GM13976 (cell line): ENCODE measurements at places on chromosomes 5 and 9.

DNA sequence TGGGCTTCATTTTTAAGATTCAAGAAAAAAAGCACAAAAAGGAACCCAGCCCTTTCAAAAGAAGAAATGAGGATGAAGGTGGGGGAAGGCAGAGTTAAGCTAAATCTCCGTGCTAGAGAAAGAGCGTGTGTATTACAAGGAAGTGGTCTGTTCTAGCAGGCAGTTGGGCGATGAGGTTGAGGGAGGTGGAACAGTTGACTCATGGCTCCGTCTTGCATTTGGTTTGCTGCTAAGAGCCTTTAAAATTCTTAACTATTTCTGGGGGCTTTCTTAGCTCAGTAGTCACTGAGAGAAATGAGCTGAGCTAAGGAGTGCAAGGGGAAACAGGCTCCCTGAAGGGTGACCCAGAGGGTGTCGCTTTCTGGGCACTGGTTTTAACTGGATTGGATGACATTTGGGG lies 117.4 kb downstream of the GCNT1 start:
- DNase-seq: peak; percentile 83

GRCh38 chr5:158142156-158142555 lies 283.2 kb upstream of the CLINT1 start:
- no peak for DNase-seq

GRCh38 chr5:37490120-37490810 lies 111.1 kb downstream of the WDR70 start:
- DNase-seq: no peak

DNA sequence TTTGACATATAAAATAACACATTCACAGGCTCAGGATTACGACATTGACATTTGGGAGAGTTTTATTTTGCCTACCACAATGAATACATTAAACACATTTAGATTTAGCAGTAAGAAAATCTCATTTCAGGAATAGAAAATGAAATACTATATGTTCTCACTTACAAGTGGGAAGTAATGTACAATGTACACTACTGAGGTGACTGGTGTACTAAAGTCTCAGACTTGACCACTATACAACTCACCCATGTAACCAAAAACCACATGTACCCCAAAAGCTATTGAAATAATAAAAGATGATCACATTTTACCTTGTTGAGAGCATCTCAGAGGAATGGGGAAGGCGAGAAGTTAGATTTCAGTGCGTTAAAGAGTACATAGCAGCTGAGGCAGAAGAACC lies 1202.4 kb upstream of the SEMA6A start:
- no peak for DNase-seq

- DNase-seq: no peak
These were observed 1.2 kb downstream of the NSD1 start for GRCh38 chr5:177134697-177135225.

DNA sequence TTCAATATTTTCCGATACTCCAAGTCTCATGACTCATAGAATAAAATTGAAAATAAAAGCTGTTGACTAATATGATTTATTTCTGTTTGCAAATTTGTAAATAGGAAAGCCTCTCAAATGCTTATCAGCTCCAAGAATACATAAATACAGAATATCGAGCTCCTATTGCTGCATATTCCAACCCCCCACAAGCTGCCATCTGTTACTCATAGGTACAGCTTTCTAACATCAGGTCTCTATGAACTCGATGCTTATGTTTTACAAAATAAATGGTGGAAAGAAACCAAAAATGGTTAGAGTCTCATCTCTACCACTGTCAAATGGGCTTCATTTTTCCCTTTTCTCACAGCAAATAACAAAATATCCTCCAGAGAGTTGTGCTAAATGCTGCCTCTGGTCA lies 631.6 kb upstream of the CDH18 start:
- DNase-seq: no peak

- no peak for DNase-seq
These were observed 1.0 kb downstream of the TRIP13 start for GRCh38 chr5:893711-894110.

DNA sequence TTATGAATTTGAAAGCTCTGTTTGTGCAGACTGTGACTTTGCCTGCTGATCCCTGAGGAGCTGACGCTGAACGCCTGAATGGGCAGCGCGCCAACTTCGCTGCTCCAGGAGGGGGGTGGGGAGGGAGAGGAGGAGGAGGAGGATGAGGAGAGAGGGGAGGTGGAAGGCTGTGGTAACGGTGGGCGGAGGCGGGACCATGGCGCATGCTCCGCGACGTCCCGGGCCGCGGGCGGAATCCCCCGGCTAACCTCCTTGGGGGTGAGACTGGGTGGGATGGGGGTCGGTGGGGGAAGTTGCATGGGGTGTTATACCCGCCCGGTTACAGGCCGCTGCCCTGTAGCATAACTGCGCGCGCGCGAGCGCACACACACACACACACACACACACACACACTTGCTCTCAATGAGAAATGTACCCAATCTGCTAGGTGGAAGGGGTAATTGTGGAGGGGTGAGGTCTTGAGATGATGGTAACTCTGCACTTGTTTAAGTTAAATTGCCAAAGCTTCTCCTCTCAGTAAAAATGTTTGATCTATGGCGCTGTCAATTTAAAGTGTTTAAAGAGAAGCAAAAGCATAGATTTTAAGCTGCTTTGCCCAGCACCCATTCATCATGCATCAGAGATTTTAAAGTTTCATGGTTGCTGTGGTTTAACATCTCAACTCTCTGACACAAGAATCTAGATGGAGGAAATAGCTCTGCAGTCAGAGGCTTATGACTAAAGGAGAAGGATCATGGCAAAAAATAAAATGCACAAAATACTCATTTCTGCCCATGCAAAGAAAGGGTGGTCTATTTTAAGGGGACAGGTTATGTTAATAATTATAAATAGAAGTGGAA lies 76.6 kb upstream of the TBCA start:
- DNase-seq: peak; percentile 85

DNA sequence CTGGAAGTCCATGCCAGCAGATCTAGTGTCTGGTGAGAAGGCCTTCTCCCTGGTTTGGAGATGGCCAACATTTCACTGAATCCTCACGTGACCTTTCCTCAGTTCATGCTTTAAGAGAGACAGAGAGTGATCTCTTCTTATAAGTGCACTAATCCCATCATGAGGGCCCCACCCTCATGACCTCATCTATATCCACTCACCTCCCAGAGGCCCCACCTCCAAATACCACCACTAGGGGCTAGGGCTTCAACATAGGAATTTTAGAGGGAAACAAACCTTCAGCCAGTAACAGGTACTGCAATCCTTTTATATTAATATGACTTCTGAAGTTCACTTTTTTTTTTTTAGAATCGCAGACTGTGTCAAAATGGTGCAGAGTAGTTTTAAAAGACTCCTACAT lies 496.9 kb upstream of the ADAMTS16 start:
- DNase-seq: no peak

DNA sequence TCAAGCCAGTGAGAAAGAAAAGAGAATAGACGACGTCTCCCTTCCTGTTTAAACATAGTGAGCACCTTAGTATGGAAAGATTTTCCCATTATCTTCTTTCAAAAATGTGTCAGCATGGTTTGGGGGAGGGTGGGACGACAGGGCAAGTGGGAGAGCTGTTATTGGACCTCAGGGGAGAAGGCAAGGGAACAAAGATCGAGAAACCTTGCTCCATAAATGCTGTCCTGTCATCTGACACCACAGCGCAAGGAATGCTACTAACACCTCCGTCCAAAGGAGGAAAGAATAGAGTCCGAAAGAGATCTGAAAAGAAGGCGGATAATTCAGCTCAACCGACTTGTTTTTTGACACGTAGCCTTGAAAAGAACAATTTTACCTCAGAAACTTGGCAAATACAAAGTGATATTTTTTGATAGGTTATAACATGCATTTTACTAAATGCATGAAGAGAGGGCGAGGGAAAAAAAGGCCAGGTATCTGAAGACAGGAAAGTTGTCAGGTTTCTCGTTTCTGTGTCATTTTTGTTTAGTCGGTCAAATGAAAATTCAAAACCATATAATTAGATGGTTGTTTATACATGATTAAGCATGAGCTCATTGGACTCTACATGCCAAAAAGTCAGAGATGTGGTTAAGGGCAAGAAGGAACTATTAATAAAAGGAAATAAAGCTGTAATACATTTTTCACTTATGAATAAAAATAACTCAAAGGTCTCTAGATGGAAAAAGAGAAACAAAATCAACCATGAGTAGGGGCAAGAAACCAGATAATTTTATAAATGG lies 155.7 kb downstream of the GLIS3 start:
- DNase-seq: no peak

DNA sequence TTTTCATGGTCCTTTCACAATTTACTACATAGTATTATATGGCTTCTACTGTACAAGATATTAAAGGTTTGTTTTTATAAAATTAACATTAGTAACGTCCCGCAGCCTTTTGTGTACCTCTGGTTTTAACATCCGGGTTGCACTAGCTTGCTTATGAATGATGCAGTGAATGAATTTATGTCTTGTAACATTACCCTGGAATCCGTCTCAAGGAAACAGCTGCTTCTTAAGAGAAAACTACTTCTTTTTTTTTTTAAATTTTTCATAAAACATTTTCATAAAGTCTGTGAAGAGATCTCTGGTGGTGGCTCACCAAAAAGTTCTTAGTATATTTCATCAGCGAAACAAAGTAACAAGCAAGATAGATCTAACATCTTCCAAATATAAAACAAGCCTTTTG lies 23.6 kb downstream of the MARCHF3 start:
- no peak for DNase-seq

DNA sequence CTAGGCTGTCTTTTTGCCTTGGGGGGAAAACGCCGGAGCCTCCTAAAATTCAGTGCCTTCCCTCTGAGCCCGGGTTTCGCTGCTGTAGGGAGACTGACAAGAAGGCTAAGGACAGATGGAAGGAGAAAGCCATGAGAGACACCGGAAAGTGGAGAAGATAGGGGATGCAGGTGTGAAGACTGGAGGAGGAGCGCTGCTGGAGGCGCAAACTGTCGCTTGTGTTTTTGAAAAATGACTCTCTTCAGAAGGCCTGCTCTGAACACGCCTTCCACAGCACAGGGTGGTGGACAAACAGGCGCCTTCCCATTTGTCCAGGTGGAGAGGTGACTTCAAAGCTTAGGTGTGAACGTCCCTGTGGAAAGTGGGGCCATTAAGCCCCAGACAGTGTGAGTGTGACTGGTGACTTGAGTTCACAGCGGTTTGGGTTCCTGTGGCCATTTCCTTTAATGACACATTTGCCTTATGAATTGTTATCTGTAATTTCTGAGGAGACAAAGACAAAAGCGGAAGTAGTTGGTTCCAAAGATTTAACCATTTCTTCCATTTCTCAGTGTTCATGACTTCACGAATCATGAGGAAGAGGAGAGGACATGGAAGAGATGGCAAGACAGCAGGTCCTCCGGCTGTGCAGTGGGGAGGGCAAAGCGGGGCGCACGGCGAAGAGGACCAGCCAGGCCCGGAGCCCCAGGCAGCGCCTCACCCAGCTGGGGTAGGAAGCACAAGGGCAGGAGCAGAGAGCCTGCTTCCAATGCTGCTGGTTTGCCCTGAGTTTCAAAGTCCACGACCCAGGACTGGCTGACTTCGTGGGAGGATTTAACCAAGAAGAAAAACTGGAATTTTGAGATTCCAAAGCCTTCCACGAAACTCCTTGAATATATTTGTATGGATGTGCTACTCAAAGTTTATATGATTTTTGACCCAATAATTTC lies 27.8 kb upstream of the SEMA4D start:
- no peak for DNase-seq
